Vagina (tissue), 2 donors: ENCODE measurements at places on chromosomes 2 and 18. TPM values are rescaled to one million over a fixed set of nuclear protein-coding genes. Genes with fewer than 3 reads are reported as not detected.
A peak's percentile ranks its signal among the peaks of the same experiment; 100 is the strongest.

DNA sequence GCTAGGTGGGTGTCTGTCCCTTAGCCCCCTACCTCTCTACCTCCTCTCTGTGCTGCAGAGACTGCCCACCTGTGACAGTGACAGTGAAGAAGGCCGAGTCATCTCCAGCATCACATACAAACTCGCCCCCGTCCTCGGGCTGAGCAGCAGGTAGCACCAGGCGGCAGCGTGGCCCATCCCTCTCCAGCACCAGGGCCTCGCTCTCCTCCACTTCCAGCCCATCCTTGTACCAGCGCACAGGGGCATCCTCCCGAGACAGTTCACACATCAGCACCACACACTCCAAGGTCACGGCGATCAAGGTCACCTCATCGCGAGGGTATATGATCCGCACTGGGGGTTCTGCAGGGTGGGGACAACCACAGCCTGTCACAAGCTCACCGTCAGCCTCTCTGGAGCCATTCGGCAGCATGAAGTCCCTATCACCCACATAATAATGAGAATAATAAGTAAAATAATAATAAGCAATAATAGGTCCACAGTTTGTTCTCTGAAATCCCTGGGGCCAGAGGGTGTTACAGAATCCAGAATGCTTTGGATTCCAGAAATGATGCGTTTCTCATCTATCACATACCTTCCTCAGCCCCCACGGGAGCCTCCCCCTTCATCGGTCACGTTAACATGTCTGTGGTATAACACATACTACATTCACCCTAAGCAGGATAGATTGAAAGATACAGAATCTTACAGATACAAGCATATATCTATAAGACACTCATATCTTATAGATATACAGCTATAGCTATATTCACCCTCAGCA lies 12.0 kb downstream of the OBSL1 start:
- no peak overlapping the region for H3K27ac ChIP-seq
- H3K4me3 ChIP-seq, result no peak overlapping the region
- no peaks in the 10 kb centered on the region for H3K27me3 ChIP-seq

Gene IFIH1
- 12.3 TPM for total RNA-seq

Gene IL36B
- not detected for total RNA-seq

DNA sequence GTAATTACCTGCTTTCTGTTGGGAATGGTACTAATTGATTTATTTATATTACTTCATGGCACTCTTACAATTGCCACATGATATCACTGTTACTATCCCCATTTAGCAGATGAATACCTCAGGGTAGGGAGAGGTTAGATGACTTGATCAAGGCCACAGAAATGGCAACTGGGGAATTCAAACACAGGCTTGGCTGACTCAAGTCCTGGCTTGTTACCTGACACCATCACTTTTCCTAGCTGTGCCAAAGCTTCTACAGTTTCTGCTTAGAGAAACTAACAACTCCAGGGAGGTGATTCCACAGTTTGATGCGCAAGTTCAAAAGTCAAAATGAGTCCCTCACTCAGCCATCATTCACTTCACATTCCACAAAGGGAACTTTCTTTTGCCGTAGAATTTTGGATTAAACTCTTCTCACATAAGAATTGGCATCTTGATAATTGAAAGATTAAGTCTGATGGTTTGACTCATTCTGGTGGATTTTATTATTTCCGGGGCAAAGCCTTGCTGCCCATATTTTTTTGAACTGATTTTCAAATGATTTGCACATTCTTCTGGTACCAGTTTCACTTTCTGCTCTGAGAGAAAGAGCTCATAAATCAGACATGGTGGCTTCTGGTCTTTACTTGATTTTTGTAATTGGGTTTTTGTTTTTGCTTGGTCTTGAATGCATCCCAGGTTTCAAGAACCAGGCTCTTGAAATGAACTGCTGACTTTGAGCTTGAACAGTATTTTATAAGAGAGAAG lies 656.8 kb downstream of the BCL11A start:
- H3K27ac ChIP-seq, result no peak overlapping the region
- H3K36me3 ChIP-seq, result no peaks in the 10 kb centered on the region
- no peaks in the 10 kb centered on the region for H3K4me1 ChIP-seq
- no peak for DNase-seq
- H3K4me3 ChIP-seq, result no peak overlapping the region
- H3K27me3 ChIP-seq, result no peaks in the 10 kb centered on the region

Gene LRRC30
- total RNA-seq, result not detected

DNA sequence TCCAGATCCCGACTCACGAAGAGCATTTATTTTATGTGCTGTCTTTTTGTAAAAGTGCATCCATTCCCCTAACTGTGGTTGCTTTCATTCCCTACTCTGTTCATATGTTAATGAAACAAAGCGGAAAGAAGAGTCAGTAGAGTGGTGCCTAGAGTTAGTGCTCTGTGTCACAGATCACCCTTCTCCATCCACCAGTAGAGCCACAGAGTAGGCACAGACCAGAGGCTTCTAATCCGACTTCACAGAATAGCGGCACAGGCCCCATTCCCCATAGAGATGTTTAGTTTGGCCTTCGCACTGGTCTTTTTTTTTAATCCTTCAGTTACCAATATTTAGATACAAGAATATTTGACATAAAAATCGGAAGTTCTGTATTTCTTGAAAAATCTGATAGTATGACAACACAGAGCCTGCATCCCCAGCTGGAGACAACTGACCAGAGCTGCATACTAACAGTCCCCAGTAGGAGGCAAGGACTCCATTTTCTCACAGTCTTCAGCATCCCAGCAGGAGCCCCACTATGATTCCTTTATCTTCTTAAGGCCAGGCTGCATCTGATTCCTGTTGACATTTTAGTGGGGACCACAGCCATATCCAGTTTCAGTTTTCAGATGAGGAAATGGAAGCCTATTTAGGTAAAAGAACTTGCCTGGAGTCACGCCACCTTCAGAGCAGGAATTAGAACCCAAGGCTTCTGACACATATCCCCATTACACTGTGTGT lies 7.0 kb downstream of the G6PC2 start:
- no peaks in the 10 kb centered on the region for H3K36me3 ChIP-seq
- no peaks in the 10 kb centered on the region for H3K4me1 ChIP-seq
- DNase-seq, result no peak
- H3K4me3 ChIP-seq, result no peak overlapping the region
- no peaks in the 10 kb centered on the region for H3K27me3 ChIP-seq
- H3K27ac ChIP-seq, result no peak overlapping the region

Gene IL1B
- 2.5 TPM for total RNA-seq

Gene FIGN
- 3.2 TPM for total RNA-seq

GRCh38 chr18:67260841-67261240 lies 255.7 kb downstream of the DSEL start:
- no peaks in the 10 kb centered on the region for H3K4me1 ChIP-seq
- no peaks in the 10 kb centered on the region for H3K27me3 ChIP-seq
- no peaks in the 10 kb centered on the region for H3K36me3 ChIP-seq
- H3K4me3 ChIP-seq, result no peak overlapping the region
- no peak overlapping the region for H3K27ac ChIP-seq

Gene ERFE
- not detected for total RNA-seq

DNA sequence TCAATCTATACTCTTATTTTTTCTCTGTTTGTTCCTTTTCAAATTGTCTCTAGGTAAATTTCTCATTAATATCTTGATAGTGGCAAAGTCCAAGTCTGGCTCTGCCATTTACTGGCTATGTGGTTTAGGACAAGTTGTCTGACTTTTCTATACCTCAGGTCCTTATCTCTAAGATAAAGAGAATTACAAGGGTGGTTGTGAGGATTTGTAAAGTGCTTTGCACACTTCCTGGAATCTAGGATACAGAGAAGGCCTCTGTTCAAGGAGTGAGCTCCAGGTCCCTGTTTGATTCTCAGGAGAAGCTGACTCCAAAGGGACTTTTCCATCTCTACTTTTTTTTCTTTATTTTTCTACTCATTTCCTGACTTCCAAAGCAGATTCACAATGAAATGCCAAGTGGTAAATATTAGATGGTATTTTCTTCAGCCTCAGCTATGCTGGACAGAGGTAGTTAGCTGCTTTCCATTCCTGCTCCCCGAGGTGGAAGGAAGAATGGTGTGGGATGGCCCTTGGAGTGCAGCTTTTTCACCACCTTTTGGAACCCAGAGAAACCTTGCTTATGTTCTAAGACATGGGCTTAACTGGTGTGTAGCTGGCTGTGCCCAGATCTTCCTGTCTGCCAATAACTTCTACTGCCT lies 90.5 kb downstream of the GALNT1 start:
- no peaks in the 10 kb centered on the region for H3K4me1 ChIP-seq
- H3K27me3 ChIP-seq, result no peaks in the 10 kb centered on the region
- no peaks in the 10 kb centered on the region for H3K36me3 ChIP-seq
- H3K4me3 ChIP-seq, result no peak overlapping the region

GRCh38 chr2:71130905-71131244 lies 441 bp downstream of the MPHOSPH10 start:
- H3K27me3 ChIP-seq, result no peaks in the 10 kb centered on the region
- peak overlapping the region; percentile 93 for H3K4me3 ChIP-seq
- peak overlapping the region; percentile 84 for H3K27ac ChIP-seq
- H3K36me3 ChIP-seq, result no peaks in the 10 kb centered on the region
- peaks cover 48% of the 10 kb centered on the region for H3K4me1 ChIP-seq

Gene IL1F10
- total RNA-seq, result not detected

- H3K4me1 ChIP-seq, result no peaks in the 10 kb centered on the region
- H3K4me3 ChIP-seq, result no peak overlapping the region
- H3K27me3 ChIP-seq, result no peaks in the 10 kb centered on the region
- H3K36me3 ChIP-seq, result no peaks in the 10 kb centered on the region
- no peak overlapping the region for H3K27ac ChIP-seq
- no peak for DNase-seq
Measured at GRCh38 chr2:137262594-137262993, 497.2 kb downstream of the THSD7B start.

DNA sequence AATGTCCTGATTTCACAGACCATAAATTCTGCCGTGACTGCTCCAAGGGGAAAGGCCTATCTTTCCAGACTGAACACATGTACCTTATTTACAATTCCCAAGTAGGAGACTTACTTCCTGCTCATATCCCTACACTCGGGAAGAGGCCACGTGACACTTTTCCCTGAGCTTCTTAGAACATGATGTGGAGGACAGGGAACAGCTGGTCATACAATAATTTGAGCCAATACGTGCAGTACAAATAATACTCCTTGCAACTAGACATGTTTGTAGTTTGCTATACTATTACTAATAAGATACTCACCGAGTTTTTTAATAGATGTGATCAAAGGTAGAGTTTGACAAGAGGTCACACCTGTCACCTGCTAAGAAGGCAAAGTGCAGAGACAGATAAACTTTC lies 256.4 kb downstream of the SP3 start:
- DNase-seq, result no peak
- H3K4me3 ChIP-seq, result no peak overlapping the region
- no peaks in the 10 kb centered on the region for H3K27me3 ChIP-seq
- no peaks in the 10 kb centered on the region for H3K36me3 ChIP-seq
- H3K4me1 ChIP-seq, result no peaks in the 10 kb centered on the region
- no peak overlapping the region for H3K27ac ChIP-seq
